ENCODE measurements at places on chromosomes 6 and 20.

GRCh38 chr20:35192118-35192872, 20.4 kb downstream of the PROCR start:
- no peak for DNase-seq

DNA sequence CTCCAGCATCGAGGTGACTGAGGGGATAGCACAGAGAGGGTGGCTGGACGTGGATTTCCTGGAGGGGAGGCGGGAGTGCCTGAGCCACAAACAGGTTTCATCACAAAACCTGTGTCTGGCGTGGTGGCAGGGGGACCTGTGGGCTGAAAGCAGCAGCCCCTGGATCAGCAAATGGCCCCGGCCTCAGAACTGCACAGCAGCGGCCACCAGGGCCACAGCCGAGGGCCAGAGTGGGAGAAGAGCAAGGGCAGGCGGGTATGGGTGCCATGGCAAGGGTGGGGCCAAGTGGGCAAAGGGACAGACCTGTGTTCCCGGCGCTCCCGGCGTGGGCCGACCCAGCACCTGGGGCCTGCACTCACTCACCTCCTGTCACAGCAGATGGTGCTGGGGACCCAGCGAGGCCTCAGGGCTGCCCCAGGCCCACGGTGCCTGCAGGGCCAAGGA, 19.0 kb downstream of the NTSR1 start:
- no peak for DNase-seq

- DNase-seq = no peak
Observed at GRCh38 chr20:51449498-51450220, 92.9 kb downstream of the NFATC2 start.

- DNase-seq = no peak
Observed at GRCh38 chr6:22036699-22037098, 260.1 kb downstream of the PRL start.

DNA sequence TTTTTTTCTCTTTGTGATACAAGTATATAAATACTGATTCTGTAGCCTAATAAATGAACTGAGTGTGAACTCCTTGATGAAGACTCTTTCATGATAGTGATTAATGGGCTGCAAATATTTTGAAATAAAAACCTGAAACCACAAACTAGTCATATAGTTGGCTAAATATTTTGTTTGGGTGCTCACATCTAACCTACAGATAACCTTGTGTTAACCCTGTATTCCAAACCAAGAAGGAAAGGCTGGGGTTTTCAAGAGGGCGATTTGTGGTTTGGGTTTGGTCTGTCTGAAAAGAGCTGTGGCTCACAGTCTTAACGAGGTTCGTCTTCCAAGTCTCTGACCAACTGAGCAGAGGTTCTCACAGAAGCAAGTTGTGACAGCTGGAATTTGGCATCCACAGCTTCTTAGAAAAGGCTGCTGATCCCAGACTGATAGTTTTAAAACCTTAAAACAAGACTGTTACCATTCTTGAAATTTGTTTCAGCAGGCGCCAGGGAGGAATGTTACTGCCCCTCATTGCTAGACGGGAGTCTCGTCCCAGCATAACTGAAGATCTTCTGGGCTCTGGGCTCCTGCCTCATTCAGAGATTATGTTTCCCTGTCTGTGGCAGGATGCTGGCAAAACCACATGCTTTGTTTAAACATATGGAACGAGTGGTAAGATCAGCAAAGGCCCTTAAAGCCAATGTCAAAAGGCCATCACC, 736.4 kb upstream of the MARCKS start:
- DNase-seq = no peak

DNA sequence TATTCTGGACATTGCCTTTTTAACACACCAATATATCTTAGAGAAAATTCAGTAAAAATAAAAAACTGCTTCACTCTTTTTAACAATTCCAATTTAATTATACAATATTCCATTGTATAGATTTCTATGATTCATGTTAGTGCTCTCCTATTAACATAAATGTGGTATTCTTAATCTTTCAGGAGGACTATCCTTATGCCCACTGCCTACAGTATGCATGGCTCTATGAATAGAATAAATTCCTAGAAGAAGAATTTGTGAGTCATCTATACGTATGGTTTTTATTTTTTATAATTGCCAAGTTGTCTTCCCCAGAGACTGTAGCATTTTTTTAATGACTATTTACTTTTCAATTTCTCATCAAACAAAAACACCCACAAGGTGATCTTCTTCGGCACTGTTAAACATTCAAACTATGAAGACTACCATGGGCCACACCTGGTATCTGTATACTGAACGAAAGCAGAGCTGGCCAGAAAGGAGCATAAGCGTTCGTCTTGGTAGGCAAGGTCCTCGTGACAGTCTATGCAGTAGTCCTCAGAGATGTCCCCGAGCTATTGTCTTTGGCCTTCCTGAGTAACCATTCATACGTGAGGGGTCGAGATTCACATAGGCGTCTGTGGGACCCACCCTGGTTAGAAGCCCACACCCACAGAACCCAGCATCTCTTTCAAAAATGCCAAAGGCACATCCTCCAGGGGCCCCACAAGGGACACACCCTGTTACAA, 74.6 kb downstream of the KIF16B start:
- no peak for DNase-seq

- DNase-seq = no peak
Observed at GRCh38 chr6:44478158-44478557, 90.7 kb downstream of the CDC5L start.

DNA sequence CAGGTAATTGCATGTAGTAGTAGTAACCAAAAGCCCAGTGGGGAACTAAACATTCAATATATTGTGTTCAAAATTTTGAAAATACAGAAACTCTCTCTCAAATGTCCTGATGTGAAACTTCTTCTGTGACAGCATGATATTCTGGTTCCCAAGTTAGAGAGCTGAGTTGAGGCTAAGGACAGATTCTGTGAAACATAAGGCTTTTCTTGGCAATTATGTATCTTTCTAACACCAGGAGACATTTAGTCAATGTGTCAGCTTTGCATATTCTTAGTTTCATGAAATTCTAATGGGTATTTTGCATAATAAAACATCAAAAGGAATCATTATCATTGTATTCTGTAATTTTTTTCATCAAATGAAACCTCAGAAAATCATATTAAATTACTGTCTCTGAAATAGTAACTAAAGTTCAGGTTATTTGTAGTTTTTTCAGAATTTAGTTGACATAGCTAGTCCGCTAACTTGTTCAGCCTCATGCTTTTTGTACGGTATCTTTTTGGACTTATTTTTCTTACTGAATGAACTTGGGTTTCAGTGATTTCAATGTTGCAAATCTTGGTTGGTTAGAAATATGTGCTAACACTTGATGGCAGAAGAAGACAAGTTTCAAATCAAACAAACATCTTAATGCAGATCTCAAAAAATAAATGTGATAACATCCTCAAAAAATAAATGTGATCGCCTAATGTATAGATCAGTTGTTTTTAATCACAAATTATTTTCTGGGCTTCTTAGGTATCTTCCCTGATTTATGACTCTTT, 70.4 kb downstream of the AKAP7 start:
- DNase-seq = no peak

GRCh38 chr6:39182604-39183003, 46.7 kb downstream of the KCNK5 start:
- no peak for DNase-seq

- DNase-seq = no peak
Observed at GRCh38 chr6:34608321-34609091, 52.4 kb upstream of the SPDEF start.

- no peak for DNase-seq
Observed at GRCh38 chr6:110714143-110714542, 101.1 kb downstream of the CDK19 start.

GRCh38 chr20:61771805-61772350, 293.8 kb downstream of the TAF4 start:
- DNase-seq = no peak
